Muscle of arm (tissue), 14 donors: ENCODE measurements at places on chromosomes 3 and 15. TPM values are rescaled to one million over a fixed set of nuclear protein-coding genes. Genes with fewer than 3 reads are reported as not detected.
A peak's percentile ranks its signal among the peaks of the same experiment; 100 is the strongest.

Gene CD96
- 0.24 TPM for polyA plus RNA-seq

Gene CNTN6
- not detected for polyA plus RNA-seq

Gene HIGD2B
- not detected for polyA plus RNA-seq

Gene SKOR1
- 0.73 TPM for polyA plus RNA-seq

Gene MAGEL2
- polyA plus RNA-seq: 16.8 TPM

Gene RLBP1
- polyA plus RNA-seq: 0.12 TPM

Gene UBAP1L
- 8.1 TPM for polyA plus RNA-seq

Gene WDR76
- 12.1 TPM for polyA plus RNA-seq

Gene FGF12
- polyA plus RNA-seq: 4.7 TPM

Gene SLC24A5
- polyA plus RNA-seq: not detected

Gene RABL3
- polyA plus RNA-seq: not detected

DNA sequence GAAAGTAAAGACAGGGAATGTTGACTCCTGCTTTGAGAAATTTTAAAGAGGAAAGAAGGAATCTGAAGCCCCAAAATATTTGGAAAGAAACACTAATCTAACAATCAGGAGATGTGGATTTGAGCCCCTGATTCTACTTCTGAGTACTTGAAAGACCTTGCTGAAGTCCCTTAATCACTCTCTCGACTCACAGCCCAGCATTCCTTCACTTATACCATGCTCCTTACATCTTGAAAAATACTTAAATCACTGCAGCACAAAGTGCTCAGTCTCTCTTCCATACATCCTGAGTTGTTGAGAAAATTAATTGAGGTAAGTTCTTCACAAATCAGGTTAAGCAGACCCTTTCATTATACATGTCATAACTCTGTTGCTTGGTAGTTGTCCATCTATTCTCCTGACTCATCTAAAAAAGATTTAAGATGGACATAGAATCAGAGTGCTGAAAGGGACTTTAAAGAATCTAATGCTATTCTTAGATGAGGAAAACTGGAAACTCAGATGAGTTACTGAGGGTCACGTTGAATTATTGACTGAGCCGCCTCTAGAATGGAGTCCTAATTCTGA is 72.8 kb upstream of the THSD4 start:
- no peak for DNase-seq

GRCh38 chr3:40304352-40304751 is 5.2 kb upstream of the EIF1B start:
- DNase-seq: no peak

GRCh38 chr3:5301651-5302297 is 114.3 kb downstream of the EDEM1 start:
- no peak for DNase-seq

- DNase-seq: no peak
Measured at GRCh38 chr15:51735228-51736010, 2.0 kb downstream of the LYSMD2 start.

DNA sequence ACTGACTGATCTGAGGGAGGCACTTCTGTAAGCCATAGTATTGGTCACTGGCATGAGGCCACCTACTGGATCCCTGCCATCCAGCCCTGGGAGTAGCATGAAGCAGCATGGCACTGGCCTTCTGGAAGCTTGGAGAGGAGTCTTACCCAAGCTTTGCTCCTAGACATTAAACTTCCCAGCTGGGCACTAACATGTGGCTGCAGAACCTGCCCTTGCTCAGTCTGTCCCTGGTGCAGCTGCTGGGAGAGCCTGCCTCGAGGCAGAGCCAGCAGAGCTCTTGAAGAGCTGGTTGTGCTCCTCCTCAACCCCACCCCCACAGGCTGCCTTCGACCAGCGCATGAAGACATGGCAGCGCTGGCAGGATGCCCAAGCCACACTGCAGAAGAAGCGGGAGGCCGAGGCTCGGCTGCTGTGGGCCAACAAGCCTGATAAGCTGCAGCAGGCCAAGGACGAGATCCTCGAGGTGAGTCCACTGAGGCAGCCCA is 17.1 kb upstream of the SNX22 start:
- no peak for DNase-seq

GRCh38 chr3:19808834-19809233 is 125.2 kb downstream of the EFHB start:
- no peak for DNase-seq

DNA sequence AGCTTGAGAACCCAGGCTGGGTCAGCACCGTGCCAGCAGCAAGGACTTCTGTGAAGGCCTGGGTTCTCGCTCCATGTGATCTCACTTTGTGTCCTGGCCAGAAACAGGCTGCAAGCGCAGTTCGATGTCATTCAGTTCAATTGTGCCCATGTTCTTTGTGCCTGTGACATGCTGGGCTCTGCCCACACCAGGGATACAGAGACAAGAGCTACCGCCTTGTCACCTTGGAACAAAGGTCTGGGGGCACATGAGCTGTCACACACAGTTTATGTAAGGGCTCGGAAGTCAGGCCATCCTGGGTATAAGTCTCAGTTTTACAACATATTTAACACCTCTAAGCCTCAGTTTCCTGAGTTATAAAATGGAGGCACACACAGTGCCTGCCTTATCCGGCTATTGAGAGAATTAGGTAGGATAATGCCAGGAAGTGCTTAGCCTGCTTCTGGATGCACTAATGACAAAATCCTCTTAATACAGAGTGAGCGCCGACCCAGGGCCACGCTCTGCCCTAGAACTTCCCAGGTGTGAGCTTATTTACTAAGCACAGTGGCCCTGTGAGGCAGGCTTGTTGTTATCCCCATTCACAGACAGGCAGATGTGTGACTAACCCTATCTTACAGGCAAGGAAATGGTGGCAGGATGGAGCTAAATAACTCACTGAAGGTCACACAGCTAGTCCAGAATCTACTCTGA is 50.4 kb upstream of the LIMD1 start:
- no peak for DNase-seq

GRCh38 chr15:56811586-56811985 is 78.3 kb upstream of the ZNF280D start:
- DNase-seq: no peak

DNA sequence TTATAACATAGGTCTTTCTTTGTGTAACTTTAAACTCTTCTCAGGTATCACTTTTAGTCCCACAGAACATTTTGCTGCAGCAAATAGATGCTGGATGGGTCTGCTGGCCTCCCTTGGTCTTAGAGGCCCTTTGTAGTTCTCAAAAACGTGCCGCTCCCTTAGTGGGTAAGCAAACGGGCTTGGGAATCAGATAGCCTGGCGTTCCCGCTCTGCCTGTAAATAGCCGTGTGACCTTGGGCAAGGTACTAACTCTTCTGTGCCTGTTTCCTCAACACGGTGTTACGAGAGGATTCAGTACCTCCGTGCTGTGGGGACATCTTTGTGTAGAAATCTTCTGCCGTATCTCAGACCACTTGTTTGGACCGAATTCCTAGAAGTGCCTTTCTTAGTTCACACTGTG is 64.4 kb downstream of the DNAJB8 start:
- no peak for DNase-seq

GRCh38 chr15:101675796-101676582 is 23.8 kb upstream of the TM2D3 start:
- no peak for DNase-seq

DNA sequence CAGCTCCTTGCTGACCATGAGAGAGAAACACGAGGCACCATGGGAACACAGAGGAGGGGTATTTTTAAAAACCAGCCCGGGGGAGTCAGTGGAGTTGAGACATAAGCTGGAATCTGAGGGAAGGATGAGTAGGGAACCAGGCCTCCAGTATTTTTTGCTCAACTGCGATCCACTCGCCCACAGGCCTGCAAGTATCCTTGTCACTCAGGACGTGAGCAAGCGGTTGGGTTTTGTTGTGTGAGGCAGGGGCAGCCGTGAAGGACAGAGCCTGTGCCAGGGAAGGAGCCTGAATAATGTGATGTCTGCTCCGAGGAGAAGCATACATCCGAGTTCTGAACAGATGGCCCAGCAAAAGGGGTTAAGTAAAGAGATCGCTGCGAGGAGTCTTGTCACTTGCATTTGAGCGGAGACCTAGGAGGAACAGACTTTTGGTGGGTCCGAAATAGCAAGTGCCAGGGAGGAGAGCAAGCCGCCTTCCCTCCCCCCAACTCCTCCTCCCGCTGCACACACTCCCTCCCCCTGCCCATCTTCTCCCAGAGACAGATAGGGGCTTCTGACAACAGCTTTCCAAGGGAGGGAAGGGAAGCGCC is 20.4 kb upstream of the NTRK3 start:
- DNase-seq: no peak

- no peak for DNase-seq
Measured at GRCh38 chr15:67828969-67829646, 3.8 kb downstream of the SKOR1 start.

DNA sequence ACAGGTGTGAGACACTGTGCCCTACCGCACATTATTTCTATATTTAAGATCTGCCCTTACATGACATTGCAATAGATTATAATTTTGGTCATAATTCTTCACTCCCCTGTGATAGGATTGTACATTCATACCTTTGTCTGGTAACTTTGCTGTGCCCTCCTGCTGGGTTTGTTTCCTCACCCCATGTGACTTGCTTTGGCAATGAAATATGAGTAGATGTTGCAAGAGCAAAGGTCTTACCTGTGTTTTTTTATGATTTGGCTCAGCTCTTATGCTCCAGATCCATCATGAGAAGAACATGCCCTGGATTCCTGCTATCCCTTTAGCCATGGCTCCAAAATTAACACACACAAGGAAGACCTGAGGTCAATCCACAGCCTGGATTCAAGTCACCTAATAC is 137.7 kb upstream of the EOMES start:
- DNase-seq: no peak

DNA sequence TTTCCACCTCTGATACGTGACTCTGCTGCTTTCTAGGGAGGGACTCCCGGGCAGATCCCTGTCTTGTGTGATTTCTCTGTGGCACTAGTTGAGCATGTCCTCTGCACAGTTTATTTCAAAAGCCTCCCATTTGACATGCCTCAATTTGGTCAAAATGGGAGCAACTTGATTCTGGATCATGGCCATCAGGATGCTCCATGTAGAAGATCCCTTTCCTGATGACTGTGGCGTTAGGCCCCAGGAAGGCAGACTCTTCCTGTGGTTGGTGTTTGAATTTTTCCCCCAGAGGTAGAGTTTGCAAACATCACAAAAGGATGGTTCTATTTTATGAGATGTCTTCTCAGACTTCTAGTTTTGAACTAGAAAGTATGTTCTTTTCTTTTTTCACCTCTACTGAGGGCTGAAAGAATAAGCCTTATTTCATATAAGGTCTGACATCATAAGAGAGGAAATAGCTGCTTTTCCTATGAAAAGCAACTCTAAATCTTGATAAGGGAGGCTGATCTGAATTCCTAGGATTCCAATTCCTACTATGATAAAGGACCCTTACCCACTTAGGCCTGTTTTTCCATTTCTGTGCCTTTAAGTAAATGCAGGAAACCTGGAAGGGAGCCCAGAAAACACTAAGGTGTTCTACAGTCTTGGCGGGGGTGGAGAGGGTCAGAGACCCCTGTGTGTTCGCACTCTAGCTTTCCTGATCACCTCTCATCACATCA is 243.8 kb upstream of the CHRM5 start:
- no peak for DNase-seq

DNA sequence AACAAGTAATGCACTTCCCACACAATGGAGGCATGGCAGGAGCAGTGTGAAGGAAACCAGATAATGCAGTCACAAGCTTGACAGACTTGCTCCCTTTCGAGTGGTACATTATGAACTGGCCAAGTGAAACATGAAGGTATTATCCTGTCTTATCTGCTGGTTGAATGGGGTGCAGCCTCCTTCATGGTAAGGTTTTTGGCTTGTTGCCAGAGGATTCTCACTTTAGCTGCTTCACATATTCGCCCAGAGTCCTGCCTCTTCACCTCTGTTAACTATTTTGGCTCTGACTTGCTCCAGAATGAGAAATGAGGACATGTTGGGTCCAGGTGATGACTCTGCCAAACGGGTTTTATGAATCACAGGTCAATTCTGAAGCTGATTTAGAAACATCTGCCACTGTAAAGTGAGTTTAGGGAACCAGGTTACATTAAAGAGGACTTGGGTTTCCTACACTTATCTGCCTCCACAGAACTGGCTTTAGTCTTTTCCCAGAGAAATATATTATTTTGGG is 19.5 kb upstream of the CCDC39 start:
- DNase-seq: no peak

DNA sequence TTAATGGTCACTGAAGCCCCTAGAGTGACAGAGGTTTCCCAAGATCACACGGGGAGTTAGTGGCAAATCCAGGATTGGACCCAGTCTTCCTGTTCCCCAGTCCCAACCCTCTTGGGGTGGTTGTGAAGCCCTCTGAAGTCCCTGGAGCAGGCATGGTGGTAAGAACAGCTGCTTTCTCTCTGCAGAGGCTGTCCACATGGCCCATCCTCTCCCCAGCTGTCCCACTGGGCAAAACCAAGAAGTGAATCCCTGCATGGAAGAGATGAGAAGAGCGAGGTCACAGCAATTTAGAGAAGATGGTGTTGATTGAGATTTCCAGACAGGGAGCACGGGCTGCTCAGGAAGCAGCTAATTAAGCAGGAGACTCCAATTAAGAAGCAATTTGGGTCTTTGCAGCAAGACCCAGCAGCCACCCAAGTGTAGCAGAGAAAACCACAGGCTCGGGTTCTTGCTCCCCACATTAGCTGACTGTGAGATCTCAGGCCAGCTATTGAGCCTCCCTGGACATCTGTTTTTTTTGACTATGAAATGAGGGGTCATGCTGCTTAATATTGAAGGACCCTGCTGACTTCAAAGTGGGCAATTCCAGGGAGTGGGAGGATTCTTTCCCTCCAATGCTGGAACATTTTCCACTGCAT is 14.8 kb upstream of the HDAC11 start:
- no peak for DNase-seq

GRCh38 chr3:119084371-119085069 is 49.9 kb upstream of the IGSF11 start:
- DNase-seq: no peak

DNA sequence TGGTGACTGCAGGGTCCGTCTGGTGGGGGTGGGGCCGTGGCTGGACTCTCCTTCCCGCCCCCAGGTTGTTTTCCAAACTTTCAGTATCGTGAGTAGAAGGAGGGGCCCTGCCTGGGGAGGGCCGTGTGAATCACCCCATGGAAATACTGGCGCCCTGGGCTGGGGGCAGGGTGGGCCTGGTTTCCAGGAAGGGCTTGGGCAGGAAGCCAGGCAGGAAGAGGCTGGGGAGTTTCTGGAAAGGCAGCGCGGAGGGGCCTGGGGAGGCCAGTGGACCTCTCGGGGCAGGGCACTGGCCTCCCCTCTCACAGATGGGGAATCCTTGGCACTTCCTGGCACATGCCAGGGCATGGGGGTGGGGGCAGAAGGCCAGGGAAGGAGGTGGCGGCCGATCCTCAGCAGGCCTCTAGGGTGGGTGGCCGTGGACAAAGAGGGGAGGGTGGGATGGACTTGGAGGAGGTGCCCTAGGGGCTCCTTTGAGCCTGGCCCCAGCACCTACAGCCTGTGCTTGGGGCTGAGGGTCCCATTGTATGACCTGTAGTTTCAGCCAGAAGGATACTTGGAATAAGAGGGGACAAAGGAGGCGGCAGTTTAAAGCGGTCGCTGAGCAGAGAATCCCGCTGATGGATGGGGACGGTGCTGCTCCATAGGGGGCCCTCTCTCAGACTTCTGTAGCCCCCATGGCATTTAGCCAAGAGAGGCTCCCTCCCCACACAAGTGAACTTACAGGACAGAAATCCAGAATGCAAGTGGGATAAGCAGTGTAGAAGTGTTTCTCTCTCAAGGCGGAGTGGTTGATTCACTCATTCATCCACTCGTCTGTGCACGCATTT is 56.5 kb upstream of the GATA2 start:
- peak; percentile 43 for DNase-seq
